Ovary (tissue), 10 donors: ENCODE measurements at places on chromosomes 2 and 18. TPM values are rescaled to one million over a fixed set of nuclear protein-coding genes. Genes with fewer than 3 reads are reported as not detected.

The SERPINB10 gene
- not detected for polyA plus RNA-seq

The TSPYL6 gene
- not detected for polyA plus RNA-seq

The CD8B gene
- 3.2 TPM for polyA plus RNA-seq

The KCNS3 gene
- polyA plus RNA-seq: 5.9 TPM

The FAM228A gene
- 1.3 TPM for polyA plus RNA-seq

The CIB4 gene
- 3.9 TPM for polyA plus RNA-seq

The NFE2L2 gene
- 131 TPM for polyA plus RNA-seq

The PID1 gene
- polyA plus RNA-seq: 24.7 TPM

The EN1 gene
- not detected for polyA plus RNA-seq

The CRYGD gene
- 7.0 TPM for polyA plus RNA-seq

The POLR1A gene
- polyA plus RNA-seq: 4.7 TPM

The USP37 gene
- 6.1 TPM for polyA plus RNA-seq

The LOXHD1 gene
- 1.2 TPM for polyA plus RNA-seq

The FBXO48 gene
- polyA plus RNA-seq: 1.9 TPM

The OTOF gene
- polyA plus RNA-seq: 0.33 TPM

The LHCGR gene
- 1.2 TPM for polyA plus RNA-seq

The GAD1 gene
- 0.57 TPM for polyA plus RNA-seq

The RAMP1 gene
- 1.8 TPM for polyA plus RNA-seq

The SLC4A3 gene
- polyA plus RNA-seq: 5.3 TPM

The NR4A2 gene
- 4.4 TPM for polyA plus RNA-seq

The SERPINB4 gene
- 0.10 TPM for polyA plus RNA-seq

The INSIG2 gene
- polyA plus RNA-seq: 10.9 TPM

The PDE11A gene
- polyA plus RNA-seq: 0.47 TPM

The RBM45 gene
- 7.2 TPM for polyA plus RNA-seq

The FNDC4 gene
- 40.2 TPM for polyA plus RNA-seq

The TANC1 gene
- polyA plus RNA-seq: 17.0 TPM

The ZCCHC2 gene
- polyA plus RNA-seq: 21.9 TPM
